ENCODE measurements at places on chromosomes 4 and X. TPM values are rescaled to one million over a fixed set of nuclear protein-coding genes. Genes with fewer than 3 reads are reported as not detected.

GAGE2A gene
- total RNA-seq, result not detected

DCTD gene
- 86.3 TPM for total RNA-seq

GPC3 gene
- total RNA-seq, result 3.3 TPM

KCTD8 gene
- total RNA-seq, result not detected

GASK1B gene
- total RNA-seq, result 0.51 TPM

JCHAIN gene
- total RNA-seq, result not detected

MEPE gene
- total RNA-seq, result not detected

ARHGAP36 gene
- total RNA-seq, result not detected

RHOXF1 gene
- not detected for total RNA-seq

VGLL1 gene
- 7.8 TPM for total RNA-seq

SYTL5 gene
- total RNA-seq, result 0.17 TPM

LRRC66 gene
- total RNA-seq, result 0.07 TPM

COL25A1 gene
- 0.65 TPM for total RNA-seq

SMIM10 gene
- 5.5 TPM for total RNA-seq

DCAF12L2 gene
- 0.06 TPM for total RNA-seq

RS1 gene
- total RNA-seq, result not detected

All from epithelial cell of proximal tubule (primary cell).